Smooth muscle cell of the pulmonary artery (primary cell): ENCODE measurements at places on chromosomes 1 and 21. TPM values are rescaled to one million over a fixed set of nuclear protein-coding genes. Genes with fewer than 3 reads are reported as not detected.

The TCEA3 gene
- total RNA-seq = 18.0 and 20.0 TPM in 2 replicates

The OLIG2 gene
- total RNA-seq = not detected in 2 replicates

The RHCE gene
- total RNA-seq = 1.0 and 1.5 TPM in 2 replicates

The STMN1 gene
- 22.4 and 28.7 TPM in 2 replicates for total RNA-seq

The CDCA8 gene
- 1.7 and 3.7 TPM in 2 replicates for total RNA-seq

The PPFIA4 gene
- 32.2 and 39.6 TPM in 2 replicates for total RNA-seq

The F5 gene
- total RNA-seq = under 0.01 TPM in 1 of 2 replicates, not detected in the other
